ENCODE measurements at places on chromosomes 4 and X.

DNA sequence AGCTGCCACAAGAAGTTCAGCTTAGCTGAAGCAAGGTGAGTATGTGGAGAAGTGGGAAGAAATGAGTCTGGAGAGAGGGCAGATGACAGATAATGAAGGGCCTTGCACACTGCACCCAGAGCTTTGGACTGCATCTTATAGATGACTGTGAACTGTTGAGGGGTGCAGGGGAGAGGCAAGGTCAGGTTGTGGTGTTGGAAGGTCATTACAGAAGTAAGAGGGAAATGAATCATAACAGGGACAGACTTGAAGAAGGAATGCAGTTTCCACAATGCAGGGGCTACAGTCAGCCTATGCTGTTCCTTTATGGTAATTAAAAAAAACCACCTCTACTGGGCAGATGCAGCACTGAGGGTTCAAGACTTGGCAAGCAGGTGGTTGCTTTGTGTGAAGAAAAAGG lies 4.8 kb upstream of the IGFBP7 start:
- no peak for DNase-seq

- no peak for DNase-seq
These were observed 53.0 kb upstream of the FBXW7 start for GRCh38 chr4:152588869-152589268.

DNA sequence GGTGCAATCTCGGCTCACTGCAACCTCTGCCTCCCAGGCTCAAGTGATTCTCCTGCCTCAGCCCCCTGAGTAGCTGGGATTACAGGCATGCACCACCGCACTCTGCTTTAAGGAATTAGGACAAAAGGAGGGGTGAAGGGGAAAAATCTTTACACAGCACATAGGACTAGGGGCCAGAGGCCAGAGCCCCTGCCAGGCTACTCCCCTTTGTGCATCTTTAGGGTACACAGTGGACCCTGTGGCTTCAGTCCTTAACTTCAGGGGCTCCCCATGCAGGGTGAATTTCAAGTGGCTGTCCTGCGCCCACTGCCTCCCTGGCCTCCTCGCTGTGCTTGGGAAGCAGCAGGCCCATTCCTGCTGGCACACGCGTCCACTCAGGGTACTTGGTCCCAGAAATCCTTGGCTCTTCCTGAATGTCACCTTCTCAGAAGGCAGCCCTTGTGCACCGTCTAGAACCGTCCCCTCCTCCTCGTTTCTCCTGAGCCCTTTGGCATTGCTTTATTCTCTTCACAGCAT lies 138.9 kb upstream of the PSAPL1 start:
- no peak for DNase-seq

- DNase-seq = no peak
These were observed 446.5 kb downstream of the SPRY1 start for GRCh38 chr4:123843137-123843536.

DNA sequence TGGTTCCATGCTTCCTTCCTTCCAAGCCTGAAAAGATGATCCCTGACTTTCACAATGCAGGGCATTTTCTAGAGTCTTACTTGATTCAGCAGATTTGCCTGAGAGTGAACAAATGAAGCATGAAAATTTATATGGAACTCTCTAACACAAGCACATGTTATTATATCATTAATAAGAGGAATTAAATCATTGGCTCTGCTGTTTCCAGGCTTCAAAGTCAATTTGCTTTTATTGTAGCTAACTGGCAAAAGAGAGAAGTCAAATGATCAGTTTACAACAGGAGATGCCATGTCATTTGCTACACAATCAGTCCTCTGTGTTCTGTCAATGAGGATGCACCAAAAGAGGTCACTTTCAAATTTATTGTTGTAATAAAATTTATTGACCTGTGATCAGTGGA lies 101.5 kb upstream of the UGT8 start:
- DNase-seq = no peak

GRCh38 chr4:176189891-176190795 lies 5.2 kb downstream of the SPATA4 start:
- DNase-seq = no peak

DNA sequence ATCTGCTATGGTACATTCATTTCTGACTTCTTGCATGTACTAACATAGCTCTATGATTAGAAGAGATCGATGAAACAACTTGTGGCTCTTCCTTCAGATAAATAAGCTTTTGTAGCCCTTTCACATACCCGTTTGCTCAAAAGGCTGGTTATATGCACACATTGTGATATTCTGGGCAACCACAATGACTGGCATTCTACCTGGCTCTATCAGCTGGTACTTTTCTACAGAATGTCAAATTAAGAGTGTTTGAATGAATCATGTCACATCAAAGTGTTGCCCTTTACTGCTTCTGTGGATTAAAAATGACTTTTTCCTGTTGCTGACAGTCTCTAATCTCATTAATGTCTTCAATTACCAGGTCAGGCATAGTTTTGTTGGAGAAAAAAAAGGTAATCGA lies 11.6 kb downstream of the PGRMC1 start:
- DNase-seq = no peak

DNA sequence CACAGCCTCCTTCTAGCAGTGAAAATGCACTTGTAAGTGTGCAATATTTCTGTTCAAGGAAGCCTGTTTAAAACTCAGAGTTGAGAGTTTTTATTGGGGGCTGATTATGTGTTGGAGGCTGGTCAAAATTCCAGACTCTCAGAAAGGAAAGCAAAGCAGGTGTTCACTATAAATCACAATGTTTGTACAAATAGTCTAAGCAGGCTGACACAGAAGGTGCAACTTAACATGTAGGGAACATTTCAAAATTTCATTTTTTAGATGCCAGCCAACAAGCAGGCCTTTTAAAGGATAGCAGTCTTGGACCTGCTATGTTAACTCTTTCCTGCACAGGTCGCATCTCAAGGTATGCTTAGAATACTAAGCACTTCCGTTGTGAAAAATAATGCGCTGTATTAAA lies 112.3 kb upstream of the IL13RA1 start:
- DNase-seq = no peak

DNA sequence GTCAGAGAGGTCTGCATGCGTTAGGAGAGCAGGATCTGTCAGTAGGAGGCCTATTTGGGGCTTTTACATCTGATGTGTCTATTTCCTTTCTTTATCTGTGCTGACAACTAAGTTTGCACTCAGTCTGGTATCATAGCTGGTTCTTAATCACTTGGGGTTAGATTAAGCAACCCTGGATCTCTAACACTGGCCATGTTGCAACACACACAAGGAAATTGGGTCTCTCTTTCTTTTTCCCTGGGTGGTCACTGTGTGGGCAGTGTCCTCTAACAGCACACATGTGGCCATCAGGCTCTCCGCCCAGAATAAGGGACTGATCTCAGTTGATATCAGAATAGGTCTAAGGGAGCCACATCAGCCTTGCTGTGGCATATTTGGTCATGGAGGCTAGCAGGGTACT lies 38.9 kb downstream of the IGFBP7 start:
- DNase-seq = peak; percentile 36

DNA sequence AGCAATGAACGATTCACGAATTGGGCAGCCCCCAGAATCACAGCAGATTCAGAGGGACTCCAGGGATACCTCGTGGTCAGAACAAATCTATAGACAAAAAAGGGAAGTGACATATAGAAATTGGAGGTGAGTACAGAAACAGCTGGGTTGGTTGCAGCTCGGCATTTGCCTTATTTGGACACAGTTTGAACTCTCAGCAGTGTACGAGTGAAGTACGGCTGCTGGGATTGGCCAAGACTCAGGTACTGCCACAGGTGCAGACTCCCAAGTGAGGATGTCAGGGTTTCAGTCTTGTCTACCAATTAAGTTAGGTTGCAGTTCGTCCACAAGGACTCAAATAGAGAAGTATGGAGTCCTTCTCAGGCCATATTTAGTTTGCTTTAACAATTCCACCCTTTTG lies 28.2 kb downstream of the HTT-AS start:
- DNase-seq = no peak

- no peak for DNase-seq
These were observed 13.6 kb upstream of the EPGN start for GRCh38 chr4:74294681-74295080.

DNA sequence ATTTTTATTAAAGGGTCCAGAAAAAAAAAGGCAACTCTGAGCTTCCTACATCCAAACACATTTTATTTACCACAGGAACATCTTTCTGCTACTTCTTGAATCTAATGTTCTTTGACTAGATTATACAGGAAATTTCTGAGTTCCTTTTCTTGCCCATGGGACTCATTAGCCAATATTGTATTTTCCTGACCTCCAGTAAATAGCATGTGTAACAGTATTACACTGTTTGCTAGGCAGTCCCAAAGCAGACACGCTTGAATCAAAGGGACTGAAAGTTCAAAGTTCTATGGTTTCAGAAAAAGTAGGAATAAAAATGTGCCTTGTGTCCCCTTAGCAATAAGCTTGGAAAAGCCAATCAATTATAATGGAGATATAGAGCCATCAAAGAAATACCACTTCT lies 57.4 kb downstream of the MOSPD2 start:
- no peak for DNase-seq

GRCh38 chr4:184666670-184667069 lies 17.1 kb downstream of the PRIMPOL start:
- no peak for DNase-seq

- DNase-seq = no peak
These were observed 350.1 kb downstream of the AR start for GRCh38 chrX:67893931-67894330.

GRCh38 chr4:153114771-153115321 lies 89.4 kb upstream of the TRIM2 start:
- DNase-seq = peak; percentile 82

GRCh38 chr4:112938461-112939058 lies 110.9 kb upstream of the ANK2 start:
- peak; percentile 48 for DNase-seq

GRCh38 chrX:19349264-19349663 lies 5.5 kb downstream of the PDHA1 start:
- no peak for DNase-seq

DNA sequence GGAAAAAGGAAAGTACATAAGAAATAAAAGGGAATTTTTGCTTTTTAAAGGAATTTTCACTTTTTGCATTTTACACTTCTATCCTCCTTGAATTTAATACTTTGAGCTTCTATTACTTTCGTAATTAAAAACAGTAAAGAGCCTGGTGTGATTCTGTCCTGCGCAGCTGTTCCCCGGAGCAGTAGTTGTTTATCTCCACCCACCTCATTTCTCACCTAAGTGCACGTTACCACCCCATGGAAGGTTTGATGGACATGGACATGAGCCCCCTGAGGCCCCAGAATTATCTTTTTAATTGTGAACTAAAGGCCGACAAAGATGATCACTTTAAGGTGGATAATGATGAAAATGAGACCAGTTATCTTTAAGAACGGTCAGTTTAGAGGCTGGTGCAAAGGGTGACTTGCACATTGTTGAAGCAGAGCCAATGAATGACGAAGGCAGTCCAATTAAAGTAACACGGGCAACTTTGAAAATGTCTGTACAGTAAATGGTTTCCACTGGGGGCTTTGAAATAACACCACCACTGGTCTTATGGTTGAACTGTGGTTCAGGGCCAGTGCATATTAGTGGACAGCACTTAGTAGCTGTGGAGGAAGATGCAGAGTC lies 52.1 kb upstream of the TEX13D start:
- peak; percentile 10 for DNase-seq

DNA sequence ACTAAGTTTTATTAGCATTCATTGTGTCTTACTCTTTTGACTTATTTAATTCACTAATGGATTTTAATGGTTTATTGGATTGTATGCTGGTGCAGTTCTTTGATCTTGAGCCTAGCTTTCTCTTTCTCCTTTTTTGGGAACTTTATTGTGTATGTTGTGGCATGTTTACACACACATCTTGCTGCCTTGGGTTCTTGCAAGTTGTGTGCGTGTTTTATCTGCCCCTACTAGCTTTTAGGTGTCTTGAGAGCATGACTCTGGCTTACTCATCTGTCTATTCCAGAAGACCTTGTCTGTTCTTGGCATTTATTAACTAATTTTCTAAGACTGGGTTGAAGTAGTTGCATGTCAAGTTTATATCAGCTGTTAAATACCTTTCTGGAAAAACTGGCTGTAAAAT lies 2.7 kb downstream of the TMEM165 start:
- no peak for DNase-seq

GRCh38 chrX:140664939-140665338 lies 44.6 kb upstream of the LINC00632 start:
- DNase-seq = no peak

GRCh38 chrX:13373431-13374187 lies 53.8 kb upstream of the ATXN3L start:
- DNase-seq = peak; percentile 82

GRCh38 chr4:103998756-103999155 lies 279.0 kb upstream of the TACR3 start:
- no peak for DNase-seq

- no peak for DNase-seq
These were observed 47.0 kb upstream of the RAPGEF2 start for GRCh38 chr4:159055833-159056232.

DNA sequence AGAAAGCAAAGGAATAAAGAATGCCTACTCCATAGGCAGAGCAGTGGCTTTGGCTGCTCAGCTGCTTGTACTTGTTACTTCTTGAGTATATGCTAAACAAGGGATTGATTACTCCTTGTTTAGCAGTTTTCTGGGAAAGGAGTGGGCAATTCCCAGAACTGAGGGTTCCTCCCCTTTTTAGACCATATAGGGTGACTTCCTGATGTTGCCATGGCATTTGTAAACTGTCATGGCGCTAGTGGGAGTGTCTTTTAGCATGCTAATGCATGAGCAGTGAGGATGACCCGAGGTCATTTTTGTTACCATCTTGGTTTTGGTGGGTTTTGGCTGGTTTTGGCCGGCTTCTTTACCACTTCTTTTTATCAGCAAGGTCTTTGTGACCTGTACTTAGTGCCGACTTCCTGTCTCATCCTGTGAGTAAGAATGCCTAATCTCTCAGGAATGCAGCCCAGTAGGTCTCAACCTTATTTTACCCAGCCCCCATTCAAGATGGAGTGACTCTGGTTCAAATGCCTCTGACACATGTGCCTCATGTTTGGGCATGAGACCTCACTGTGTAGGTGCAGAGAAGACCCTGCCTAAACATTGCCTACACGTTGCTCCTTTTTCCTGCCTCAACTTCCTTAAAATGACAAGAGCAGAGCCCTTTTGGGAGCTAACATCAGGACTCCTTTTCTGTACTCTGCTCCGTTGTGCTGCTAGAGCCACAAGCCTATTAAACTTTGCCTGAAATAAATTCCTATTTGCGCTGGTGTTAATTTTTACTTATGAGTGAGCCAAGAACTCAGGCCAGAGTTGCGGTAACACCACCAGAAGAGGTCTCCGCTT lies 21.0 kb upstream of the UBA6 start:
- no peak for DNase-seq

Measured in stromal cell of bone marrow (primary cell).